Right renal pelvis (tissue), 4 donors: ENCODE measurements at places on chromosomes 13 and 19. TPM values are rescaled to one million over a fixed set of nuclear protein-coding genes. Genes with fewer than 3 reads are reported as not detected.

DNA sequence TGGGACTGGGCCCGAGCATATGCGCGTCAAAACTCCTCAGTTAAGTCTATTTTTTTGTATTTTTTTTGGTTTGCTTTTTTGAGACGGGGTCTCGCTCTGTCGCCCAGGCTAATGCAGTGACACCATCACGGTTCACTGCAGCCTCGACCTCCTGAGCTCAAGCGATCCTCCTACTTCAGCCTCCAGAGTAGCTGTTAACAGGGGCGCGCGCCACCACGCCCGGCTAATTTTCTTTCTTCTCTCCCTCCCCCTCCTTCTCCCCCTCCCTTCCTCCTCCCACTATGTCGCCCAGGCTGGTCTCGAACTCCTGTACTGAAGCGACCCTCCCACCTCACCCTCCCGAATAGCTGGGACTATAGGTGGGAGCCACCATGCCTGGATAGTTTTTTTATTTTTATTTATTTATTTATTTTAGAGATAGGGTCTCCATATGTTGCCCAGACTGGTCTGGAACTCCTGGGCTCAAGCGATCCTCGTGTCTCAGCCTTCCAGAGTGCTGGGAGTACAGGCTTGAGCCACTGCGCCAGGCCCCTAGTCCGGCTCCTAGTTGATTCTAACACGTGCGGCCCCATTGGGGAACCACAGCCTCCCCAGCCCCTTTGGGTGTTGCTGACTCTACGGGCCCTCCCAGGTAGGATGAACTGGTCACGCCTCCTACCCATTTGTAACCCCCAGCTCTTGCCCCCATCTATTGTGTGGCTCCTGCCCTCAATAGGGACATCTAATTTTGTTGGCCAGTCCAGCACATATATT, 806 bp upstream of the ZNF837 start:
- no peak for DNase-seq

DNA sequence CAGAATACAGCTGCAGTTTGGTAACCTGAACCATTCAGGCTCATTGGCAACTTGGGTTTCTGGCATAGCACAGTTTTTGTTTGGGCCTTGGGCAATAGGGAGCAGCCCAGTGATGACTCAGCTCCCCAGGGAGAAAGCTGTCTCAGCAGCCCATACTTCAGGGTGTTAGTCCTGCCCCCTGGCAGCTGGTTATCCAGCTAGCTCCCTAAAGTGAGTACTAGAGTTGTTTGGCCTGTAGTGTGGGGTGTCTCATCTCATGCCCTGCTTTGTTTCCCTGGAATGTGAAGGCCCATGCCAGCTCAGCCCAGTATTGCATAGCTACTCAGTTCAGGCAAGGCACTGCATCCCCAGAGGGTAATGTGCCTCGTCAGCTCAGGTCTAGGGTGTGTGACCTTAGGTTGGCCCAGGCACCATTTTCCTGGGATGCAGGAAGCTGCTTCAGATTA, 18.2 kb upstream of the ZNF543 start:
- DNase-seq: no peak

GRCh38 chr13:98142380-98143156, at the start of gene FARP1:
TSS of gene FARP1 (plus strand) at chr13:98143094. CDS start at chr13:98213243, 70,149 bp downstream.
- DNase-seq: peak; percentile 62

GRCh38 chr13:84648069-84648640, 765.9 kb upstream of the SLITRK1 start:
- no peak for DNase-seq

- no peak for DNase-seq
Observed at GRCh38 chr13:47407808-47408207, 511.0 kb upstream of the HTR2A start.

DNA sequence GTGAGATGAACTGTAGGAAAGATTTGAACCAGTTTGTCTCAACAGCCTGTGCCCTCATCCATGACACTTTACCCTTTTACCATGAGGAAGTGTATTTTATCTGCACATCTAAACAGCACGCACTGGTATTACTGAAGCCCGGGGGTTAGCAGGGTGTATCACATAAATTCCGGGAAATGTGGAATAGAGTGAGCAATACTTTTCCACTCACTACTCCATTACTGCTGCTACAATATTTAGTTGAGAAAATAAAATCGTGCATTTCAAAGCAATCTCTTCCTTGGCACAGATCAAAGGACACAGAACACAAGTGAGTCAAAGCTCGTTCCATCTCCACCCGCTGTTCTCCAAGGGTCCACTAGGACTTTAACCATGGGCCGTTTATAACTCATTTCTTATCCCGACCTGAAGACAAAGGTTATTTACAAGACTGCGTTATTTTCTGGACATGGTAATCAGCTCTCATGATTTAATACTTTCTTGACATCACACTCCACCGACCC, 35.2 kb downstream of the STK24 start:
- no peak for DNase-seq

GRCh38 chr13:98978280-98978679, 416 bp upstream of the DOCK9 start:
- no peak for DNase-seq

DNA sequence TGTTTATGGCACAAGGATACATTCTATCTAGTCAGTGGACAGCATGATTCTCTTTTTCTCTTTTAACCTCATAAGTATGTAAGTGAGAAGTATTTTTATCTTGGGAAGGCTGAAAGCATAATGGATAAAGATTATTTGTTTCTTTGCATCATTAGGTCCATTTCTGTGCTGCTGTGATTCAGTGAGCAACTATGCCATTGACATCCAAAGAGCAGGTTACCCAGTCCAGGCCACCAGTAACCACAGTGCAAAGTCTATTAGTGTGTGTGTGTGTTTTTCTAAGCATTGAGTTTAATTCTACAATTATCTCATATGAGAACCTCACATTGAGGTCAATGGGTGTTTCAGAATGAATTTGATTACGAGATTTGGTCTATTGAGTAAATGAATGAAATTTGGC, 158.8 kb upstream of the DACH1 start:
- DNase-seq: no peak

DNA sequence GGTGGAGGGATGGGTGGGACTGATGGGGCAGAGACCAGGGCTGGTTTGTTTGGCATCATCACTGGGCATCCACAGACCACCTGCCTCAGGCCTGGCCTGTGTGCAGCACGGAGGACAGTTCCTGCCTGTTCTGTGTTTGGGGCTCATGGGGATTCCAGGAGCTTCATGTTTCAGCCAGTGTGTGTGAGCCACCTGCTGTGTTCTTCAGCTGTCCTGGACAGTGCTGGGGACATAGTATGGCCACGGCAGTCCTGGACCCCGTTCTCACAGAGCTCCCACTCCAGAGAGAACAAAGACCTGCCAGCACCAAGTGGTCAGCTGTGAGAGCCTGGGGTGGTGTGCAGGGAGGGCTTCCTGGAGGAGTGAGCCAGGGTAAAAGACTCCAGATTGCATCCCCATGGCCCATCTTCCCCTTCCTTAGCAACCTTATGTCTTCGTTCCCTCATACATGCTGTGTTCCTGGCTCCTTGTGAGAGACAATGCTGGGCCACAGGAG, 2.0 kb upstream of the CCDC97 start:
- no peak for DNase-seq

DNA sequence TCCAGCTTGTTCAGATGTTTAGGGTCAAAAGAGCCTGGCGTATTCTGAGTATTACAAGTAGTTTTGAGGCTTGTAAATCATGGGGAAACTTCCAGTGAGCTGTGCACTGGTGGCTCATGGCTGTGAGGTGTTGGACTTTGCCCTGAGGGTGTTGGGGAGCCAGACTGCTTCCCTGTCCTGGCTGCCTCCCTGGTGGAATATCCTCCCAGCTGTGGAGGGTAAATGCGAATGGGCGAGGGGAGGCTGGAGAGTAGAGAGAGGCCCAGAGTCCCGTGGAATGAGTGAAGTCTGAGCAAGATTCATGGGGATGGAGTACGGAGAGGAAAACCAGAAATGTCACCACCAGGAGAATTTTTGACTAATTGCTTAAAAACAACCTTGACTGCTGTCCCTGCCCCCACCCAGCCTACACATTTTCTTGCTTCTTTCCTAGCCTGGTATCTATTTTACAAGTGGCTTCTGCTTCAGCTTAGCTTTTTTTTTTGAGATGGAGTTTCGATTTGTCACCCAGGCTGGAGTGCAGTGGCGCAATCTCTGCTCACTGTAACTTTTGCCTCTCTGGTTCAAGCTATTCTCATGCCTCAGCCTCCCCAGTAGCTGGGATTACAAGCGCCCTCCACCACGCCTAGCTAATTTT, 3.7 kb downstream of the SNRPA start:
- no peak for DNase-seq

- DNase-seq: no peak
Observed at GRCh38 chr13:105170438-105170837, 1365.0 kb downstream of the EFNB2 start.

GRCh38 chr19:15374796-15375440, 4.7 kb downstream of the AKAP8 start:
- DNase-seq: no peak

DNA sequence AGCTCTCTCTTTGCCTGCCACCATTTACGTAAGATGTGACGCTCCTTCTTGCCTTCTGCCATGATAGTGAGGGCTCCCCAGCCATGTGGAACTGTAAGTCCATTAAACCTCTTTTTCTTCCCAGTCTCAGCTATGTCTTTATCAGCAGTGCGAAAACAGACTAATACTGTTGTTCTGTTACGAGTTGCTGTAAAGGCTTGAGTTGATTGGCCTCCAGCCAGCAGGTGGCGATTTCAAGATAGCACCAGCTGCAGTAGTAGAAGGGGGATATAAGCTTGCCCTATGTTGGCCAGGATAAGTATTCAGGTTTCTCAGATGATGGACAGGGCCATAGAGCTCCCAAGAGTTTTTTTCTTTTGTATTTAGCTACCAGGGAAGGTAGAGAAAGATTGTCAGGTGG, 385.5 kb downstream of the MZT1 start:
- DNase-seq: no peak

DNA sequence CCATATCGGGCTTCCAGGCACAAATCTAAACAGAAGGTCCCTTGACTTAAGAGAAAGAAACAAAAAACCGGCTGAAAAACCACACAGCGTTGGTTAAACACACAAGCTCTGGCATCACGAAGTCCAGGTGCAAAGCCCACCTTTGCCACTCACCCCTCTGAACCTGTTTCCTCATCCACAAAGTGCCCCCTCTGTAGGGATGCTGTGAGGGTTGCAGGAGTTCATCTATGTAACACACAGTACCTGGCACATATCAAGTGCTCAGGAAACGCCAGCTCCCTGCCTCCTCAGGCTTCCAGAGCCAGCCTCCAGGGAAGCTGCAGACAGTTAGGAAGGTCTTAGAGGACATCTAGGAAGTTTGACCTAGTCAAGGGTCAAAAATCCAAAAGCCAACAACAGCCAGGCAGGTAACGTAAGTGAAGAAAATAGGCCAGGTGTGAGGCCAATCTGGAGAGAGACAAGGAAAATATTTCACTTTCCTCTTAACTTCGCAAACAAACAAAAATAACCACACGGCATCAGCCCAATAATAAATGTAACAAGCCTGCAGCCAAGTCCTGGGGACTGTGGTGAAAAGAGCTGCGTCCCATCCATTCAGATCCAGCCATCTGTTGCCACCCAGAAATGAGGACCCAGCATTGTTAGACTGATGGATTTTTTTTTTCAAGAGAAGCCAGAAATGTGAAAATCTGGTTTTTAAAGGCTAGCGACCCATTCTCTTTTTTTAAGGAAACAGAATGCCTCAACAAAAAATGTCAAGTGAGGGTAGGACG, 10.0 kb downstream of the KDELR1 start:
- no peak for DNase-seq

DNA sequence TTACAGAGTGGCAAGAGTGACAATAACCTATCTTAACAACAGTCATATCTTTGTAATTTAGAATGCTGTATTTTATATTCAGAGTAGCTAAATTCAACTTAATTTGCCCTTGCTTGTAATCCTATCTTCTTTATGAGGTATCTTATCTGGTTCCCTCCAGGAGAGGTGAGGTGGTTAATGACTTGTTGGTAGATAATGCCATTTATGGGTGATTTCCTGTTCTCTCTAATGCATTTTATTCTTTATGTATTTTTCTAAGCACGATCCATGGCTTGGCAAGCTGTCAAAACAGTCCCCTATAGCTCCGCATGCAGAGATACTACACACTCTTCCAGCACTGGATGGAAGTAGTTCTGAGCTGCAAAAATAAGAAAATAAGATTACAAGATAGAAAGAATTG, 267.9 kb downstream of the LMO7 start:
- no peak for DNase-seq

DNA sequence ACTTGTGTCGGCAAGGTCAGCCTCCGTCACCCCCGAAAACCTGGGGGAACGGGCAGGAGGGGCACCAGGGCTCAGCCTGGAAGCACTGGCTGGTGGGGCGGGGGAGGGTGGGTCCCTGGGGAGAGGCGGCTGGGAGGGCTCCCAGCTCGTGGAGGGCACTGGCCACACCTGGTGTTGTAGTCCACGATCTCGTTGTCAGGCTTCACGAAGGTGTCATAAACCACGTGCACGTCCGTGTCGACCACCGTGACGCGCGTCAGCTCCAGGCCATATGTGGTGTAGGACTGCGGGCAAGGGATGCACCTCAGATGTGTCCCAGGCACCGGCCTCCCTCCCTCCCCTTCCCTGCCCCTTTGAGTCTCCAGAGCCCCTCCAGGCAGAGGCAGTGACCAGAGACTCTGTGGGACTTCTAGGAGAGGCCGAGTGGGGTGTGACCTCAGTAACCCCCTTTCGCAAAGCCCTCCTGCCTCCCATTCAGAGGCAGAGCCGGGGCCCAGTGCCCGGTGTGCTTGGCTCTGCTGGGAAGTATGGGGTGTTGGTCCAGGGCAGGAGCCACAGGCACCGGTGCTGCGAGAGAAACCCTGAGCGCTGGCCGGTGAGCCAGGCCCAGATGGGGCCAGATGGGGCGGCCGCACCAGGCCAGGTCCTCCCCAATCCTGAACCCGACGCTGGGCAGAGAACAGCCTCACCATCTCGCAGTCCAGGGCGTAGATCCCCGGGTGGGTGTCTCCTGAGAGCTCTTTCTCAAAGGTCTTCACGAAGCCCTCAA, 4.6 kb upstream of the ATP8B3 start:
- DNase-seq: no peak

DNA sequence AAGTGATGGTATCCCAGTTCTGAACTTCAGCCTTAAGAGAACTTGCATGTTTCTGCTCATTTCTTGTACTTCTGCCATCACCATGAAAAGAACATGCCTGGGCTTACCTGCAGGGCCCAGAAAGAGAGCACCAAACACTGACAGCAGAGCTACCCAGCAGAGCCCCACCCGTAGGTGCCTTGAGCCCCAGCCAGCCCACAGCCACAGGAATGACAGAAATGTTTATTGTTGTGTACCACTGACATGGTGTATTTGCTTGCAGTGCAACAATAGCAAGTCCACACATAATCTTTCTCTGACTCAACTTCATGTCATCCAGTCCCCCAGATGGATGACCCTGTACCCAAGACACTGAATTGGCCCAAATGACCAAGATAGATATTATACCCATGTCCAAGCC, 195.2 kb downstream of the TSHZ3 start:
- DNase-seq: no peak

DNA sequence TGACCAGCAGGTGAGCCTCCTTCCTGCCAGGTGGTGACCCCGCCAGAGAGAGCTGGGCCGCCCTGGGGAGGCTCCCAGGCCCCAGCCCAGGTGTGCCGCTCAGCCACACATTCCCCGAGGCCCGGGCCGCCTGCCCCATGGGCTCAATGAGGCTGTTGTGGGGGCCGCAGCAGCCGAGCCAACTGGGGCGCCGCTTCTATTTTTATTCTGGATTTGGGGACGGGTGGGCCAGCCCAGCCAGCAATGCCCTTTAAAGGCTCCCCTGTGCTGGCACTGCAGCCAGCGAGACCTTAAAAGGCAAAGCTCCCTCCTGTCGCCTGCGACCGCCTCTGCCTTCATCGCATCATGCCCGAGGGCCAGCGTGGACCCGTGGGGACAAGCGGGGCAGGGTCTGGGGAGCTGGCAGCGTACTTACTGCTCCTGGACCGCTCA, 17.7 kb upstream of the CRTC1 start:
- no peak for DNase-seq

The RNF17 gene
- 0.30 TPM for polyA plus RNA-seq

The ZFP28 gene
- 15.3 TPM for polyA plus RNA-seq

The CEACAM20 gene
- polyA plus RNA-seq: not detected

The IGSF23 gene
- polyA plus RNA-seq: 0.55 TPM
